ENCODE measurements at places on chromosomes 11 and 22. TPM values are rescaled to one million over a fixed set of nuclear protein-coding genes. Genes with fewer than 3 reads are reported as not detected.

SYNGR1 gene
- total RNA-seq: 0.34 TPM

METTL15 gene
- total RNA-seq: 17.8 TPM

DRAP1 gene
- total RNA-seq: 217 TPM

H19 gene
- total RNA-seq: 3.8 TPM

PKDREJ gene
- not detected for total RNA-seq

ZBED5 gene
- total RNA-seq: 38.9 TPM

KRTAP5-1 gene
- not detected for total RNA-seq

PATE1 gene
- total RNA-seq: not detected

PGR gene
- total RNA-seq: not detected
